Stimulated activated CD4-positive, alpha-beta T cell treated with anti-CD3 and anti-CD28 coated beads, Interleukin-15, amount 100 ng/mL, for 1 hour (primary cell): ENCODE measurements at places on chromosomes 6 and 20.

GRCh38 chr6:29850011-29850553 lies 22.5 kb downstream of the HLA-G start:
- DNase-seq = no peak

DNA sequence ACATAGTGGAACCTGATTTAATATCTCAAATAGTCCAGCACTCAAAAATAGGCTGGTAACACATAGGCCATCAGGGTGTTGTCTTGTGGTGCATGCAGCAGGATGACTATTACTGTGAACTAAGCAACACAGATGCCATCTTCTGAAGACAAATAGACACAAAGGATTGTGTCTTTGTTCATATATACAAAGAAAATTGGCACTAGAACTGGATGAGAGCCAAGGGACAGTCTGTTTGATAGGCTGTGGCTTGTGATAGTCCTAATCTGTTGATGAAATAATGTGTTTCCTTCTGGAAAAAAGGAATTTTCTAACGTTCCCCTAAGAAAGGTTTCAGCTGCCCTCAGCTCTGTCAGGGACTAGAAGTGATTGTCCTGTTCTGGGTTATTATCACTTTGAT lies 129.8 kb downstream of the TPBG start:
- DNase-seq = no peak

GRCh38 chr6:21375151-21376116 lies 218.1 kb upstream of the SOX4 start:
- no peak for DNase-seq

- no peak for DNase-seq
Observed at GRCh38 chr6:11495565-11496145, 41.9 kb upstream of the TMEM170B start.

GRCh38 chr6:49698478-49698877 lies 14.9 kb downstream of the CRISP2 start:
- DNase-seq = no peak

DNA sequence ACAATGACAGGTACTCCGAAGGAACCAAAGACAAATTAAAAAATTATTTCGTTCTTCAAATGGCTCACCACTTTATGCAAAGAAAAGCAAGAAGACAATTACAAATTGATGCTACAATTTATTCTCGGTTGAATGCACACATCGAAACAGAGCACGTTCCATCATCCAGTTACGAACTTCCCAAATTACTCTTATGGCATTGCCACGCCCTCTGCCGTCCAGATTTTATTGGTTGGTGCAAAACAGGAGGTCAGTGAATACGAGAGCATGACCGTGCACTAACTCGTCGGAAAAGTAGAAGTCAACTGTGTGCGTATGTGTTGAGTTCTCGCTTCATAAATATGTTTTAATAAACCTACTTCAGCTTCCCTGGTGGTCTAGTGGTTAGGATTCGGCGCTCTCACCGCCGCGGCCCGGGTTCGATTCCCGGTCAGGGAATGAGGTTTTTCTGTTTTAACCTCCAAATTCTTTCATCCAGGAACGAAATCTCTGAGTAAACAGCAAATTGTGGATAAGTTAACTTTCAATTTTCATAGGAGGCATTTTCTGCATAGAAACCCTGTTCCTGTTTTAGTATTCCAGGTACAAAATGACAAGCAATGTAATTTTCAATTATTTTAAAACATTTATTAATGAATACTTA lies 23.2 kb downstream of the ZNF311 start:
- peak; percentile 58 for DNase-seq

GRCh38 chr6:82085701-82086100 lies 161.8 kb downstream of the IBTK start:
- no peak for DNase-seq

DNA sequence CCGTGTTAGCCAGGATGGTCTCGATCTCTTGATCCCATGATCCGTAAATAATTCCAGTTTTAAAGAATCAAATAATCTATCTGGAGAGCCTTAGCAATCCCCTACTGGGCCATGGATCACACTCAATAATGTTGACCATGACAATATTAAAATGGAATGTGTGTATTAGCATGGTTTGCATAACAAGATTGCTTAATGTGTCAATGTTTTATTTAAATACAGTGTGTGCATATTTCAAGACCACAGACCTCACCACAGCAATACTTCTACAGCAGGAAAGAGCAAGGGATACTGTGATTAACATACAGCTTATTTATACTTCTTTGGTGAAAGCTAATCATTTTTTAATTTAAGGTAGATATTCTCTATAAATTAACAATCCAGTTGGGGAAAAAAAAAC lies 470.4 kb downstream of the TFAP2B start:
- DNase-seq = no peak

GRCh38 chr6:27544612-27545260 lies 71.8 kb upstream of the ZNF184 start:
- no peak for DNase-seq

DNA sequence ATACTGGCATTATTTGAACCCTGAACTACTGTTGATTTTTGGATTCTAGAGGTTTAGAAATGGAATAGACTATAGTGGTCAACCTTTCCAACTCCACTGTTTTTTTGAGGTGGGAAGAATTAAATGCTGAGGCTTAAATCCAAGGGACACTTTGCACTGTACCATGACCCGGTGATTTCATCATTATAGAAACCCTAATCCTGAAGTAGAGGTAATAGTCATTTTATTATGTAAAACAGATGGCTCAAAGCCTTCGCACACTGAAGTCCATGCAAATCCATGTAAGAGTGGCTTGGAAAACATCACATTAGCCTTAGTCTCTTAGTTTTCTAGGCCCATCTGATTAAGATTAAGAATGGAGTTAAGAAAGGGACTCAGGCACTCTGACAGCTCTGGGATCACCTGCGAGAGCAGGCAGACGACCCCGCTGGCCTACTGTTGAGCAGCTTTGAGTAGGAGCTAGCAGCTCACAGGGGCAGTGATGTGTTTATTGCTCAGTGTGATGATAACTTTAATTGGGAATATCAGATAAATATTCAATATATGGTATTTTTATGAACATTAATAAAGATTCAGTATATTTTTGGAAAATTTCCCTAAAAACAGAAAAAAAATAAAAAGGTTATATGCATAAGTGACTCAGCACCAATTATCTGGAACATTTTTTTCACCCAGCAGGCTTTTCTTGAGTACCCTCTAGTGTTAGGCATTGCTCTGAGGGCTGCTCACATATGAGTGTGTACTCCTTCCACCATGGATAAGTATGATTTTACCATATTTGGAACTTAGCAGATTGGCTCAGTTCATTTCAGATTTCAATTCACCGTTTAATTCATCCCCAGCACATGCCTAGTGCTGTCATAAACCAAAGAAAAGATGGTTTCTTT lies 13.4 kb downstream of the SLX4IP start:
- DNase-seq = no peak

GRCh38 chr6:36772397-36772796 lies 66.8 kb downstream of the CPNE5 start:
- no peak for DNase-seq

- DNase-seq = no peak
Observed at GRCh38 chr20:54190217-54190616, 16.4 kb upstream of the CYP24A1 start.

- no peak for DNase-seq
Observed at GRCh38 chr20:25626779-25627178, 3.0 kb upstream of the NANP start.

DNA sequence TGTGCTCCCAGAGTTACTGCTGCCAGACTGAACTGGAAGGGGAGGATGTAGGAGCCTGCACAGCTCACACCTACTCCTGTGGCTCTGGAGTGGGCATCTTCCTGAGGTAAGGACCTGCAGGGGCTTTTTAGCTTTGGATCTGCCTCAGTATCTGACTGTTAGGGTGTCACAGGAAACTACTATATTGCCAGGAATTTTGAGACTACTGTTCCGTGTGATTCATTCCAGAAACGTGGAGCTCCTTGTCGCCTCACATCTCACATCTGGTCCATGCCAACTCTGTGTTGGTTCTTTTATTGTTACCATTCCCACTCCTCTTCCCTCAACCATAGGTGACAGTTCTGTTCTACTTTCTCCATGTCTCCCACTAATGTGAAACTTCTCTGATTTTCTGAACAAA lies 34.1 kb downstream of the PRPH2 start:
- DNase-seq = no peak

GRCh38 chr6:150604467-150604866 lies 4.8 kb downstream of the PLEKHG1 start:
- no peak for DNase-seq

- no peak for DNase-seq
Observed at GRCh38 chr20:46438156-46438750, 31.8 kb upstream of the ELMO2 start.

DNA sequence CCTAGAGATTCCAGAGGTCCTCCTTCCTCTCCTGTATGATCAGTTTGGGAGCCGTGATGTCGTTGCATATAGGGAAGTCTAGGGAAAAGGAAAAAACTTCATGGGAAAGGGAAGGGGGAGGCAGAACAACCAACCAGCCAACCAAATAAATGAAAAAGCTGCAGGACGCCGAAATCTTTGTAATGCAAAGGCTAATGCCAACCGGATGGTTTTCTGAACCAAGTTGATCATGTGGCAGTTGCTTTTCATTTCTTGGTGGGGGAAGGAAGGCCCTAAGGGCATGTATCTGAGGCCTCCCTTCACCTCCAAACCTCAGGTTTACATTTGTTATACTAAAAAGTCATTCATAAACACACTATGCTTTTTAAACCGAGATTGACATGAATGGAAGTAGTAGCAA lies 167.2 kb downstream of the ARID1B start:
- DNase-seq = no peak

DNA sequence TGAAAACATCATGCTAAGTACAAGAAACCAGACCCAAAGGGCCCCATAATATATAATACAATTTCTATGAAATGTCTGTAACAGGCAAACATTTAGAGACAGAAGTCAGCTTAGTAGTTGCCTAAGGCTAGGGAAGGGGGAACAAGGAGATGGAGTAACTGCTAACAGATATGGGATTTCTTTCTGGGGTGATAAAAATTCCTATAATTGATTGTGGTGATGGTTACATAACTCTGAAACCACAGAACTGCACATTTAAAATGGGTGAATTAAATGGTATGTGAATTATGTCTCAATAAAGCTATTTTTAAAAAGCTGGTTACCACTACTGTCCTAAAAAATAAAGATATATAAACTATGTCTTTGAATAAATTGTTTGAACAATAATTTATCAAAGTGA lies 3.2 kb downstream of the CEP162 start:
- no peak for DNase-seq

- DNase-seq = no peak
Observed at GRCh38 chr6:142400495-142400894, 98.7 kb downstream of the ADGRG6 start.

GRCh38 chr6:75460681-75461080 lies 32.9 kb downstream of the FILIP1 start:
- DNase-seq = no peak

GRCh38 chr6:38774929-38775707 lies 60.0 kb downstream of the DNAH8 start:
- no peak for DNase-seq

DNA sequence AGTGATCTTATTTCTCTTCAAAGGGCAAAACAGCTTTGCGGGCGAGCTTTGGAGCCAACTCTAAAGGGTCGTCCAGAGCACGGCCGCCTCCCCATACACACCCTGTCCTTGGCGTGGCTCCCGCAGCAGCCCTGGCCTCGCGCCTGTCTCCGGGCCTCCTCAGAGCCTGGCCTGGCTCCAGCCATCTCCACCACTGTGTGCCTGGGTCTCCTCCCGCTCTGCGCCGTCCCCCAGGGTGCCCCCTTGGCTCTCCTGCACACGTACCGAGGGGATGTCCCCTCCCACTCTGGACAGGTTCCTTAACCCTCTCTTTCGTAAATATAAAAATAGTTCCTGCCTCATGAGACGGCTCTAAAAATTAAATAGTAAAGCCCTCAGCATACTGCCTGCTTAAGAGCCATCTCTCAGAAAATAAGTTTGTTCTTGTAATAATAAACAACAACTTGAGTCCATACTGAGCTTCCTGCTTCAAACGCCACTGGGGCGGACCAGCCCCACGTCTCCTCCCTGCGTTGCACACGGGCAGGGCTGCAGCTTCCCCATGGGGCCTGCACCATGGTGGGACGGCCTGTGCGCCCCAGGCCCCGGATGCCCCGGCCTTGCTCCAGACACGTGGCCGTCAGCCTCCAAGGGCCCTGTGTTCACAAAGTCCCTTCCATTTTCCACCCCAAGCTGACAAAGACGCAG lies 226.2 kb downstream of the TTLL2 start:
- DNase-seq = no peak

DNA sequence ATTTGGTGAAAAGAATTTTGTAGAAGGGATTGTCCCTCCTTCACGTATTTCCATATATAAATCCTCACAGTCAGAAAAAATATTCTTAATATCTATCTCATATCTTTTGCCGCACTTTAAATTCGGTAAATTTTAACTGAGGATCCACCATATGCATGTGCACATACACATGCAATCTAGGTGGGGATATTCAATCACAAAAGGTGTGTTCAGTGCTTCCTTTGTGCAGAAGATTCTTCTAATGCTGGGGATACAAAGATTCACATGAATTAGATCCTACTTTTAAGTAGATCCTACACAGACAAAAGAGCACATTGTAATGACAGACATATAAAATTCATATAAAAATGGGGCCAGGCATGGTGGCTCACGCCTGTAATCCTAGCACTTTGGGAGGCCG lies 13.6 kb upstream of the HLA-DRB1 start:
- DNase-seq = no peak

GRCh38 chr20:59818911-59819310 lies 114.5 kb downstream of the SYCP2 start:
- no peak for DNase-seq

- no peak for DNase-seq
Observed at GRCh38 chr20:49766979-49767521, 45.6 kb upstream of the SLC9A8 start.

GRCh38 chr20:14445310-14445709 lies 107.9 kb upstream of the FLRT3 start:
- no peak for DNase-seq

- no peak for DNase-seq
Observed at GRCh38 chr6:81075974-81076373, 676.5 kb downstream of the TENT5A start.

GRCh38 chr20:61161726-61162390 lies 90.2 kb upstream of the CDH4 start:
- DNase-seq = no peak

- peak; percentile 38 for DNase-seq
Observed at GRCh38 chr20:45347936-45348778, at the start of gene SDC4. Gene SDC4 (minus strand): TSS chr20:45348424. CDS start chr20:45348384, 40 bp downstream.

GRCh38 chr6:158004701-158005095 lies 23.0 kb downstream of the SYNJ2 start:
- DNase-seq = no peak

- DNase-seq = no peak
Observed at GRCh38 chr6:132165677-132166076, 214.5 kb upstream of the CCN2 start.

DNA sequence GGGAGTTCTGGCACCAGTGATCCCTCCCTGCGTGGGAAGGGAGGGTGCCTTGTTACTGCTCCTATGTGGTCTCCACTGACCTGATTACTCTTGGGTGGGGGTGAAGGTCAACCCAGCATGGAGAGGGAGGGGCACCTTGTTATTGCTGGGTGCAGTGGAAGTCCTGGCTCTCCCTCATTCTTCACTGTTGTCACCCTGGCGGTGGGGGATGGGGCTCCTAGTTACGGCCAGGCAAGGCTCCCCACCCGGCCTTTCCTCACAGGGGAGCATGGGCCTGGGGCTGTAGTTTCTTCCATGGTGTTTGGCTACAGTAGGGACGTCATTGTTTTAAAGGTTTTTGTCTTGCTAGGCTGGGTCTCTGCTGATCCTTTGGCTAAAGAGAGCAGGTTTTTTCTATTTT lies 40.8 kb downstream of the PACSIN1 start:
- DNase-seq = no peak
